Stimulated activated CD4-positive, alpha-beta T cell treated with anti-CD3 and anti-CD28 coated beads, Interleukin-15, amount 100 ng/mL, for 24 hours (primary cell): ENCODE measurements at places on chromosomes 6 and 20.
A peak's percentile ranks its signal among the peaks of the same experiment; 100 is the strongest.

DNA sequence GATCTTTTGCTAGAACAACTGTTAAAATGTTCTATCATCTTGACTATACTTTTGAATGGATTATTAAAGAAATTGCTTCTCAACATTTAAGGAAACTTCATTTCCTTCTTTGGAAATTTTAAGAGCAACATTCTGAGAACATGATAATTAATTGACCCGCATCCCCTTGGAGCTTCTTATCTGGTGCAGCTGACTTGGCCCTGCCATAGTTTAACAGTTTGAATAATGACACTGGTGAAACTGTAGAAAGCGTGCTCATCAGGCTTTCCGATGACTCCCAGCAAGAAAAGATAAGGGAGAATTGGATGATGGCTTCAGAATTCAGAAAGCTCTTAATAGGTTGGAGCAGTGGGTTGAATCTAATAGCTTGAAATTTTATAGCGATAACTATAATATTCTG, 38.1 kb downstream of the SNX9 start:
- DNase-seq, result no peak

GRCh38 chr20:44781791-44782190, 28.6 kb downstream of the RIMS4 start:
- DNase-seq, result no peak

GRCh38 chr6:24683297-24684296, 16.7 kb downstream of the ACOT13 start:
- DNase-seq, result no peak

GRCh38 chr6:11404838-11405237, 132.7 kb upstream of the TMEM170B start:
- DNase-seq, result no peak

DNA sequence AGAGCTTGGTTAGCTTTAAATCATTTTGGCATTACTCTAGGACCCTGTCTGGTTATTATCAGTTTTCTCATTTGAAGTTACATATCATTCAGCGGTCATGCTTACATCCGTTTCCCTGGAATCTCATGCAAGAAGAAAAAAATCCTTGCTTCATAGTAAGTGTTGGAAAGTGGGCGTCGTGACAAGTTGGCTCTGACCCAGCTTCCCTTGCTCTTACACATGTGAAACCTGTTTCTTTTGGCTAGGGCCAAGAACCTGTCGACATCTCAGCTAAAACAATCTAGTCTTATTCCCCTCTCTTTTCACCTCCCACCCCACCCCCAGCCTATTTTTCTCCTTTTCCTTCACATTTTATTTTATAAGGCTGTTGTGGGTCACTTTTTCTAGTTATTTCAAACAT, 45.5 kb downstream of the ANKS1A start:
- DNase-seq, result no peak

DNA sequence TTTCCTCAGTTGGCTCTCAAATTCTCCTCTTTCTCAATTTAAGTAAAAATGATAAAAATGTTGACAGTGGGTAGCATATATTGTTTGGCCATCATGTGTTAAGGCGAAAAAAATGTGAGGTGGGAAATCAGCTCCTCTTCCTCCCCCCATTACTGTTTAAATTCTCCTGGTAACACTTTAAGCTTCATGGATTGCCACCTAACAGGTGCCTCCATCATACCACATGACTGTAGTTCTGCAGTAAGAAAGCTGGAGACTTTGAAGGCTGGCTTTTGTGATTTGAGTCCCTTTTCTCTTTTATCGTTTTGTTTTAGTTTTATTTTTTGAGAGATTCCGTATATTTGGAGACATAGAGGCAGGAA, 1.2 kb downstream of the ZFAND3 start:
- no peak for DNase-seq

DNA sequence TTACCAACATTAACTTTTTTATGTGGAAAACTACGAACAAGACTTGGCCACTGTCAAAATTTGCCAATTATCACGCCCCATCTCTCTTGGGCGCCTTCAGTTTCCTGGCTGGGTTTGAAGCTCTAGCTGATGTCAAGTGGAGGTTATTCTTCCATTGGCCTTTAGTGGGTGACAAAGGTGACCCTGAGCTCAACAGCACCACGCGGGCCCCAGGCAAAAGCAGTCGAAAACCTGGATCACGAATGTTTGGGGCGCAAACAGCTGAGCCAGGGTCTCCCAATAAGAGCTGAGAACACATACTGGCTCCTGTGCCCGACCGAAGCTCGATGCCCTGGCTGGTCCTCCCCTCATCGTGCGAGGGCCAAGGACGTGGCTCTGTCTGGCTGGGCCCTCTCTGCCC, 26.8 kb downstream of the SLC17A9 start:
- DNase-seq, result no peak

DNA sequence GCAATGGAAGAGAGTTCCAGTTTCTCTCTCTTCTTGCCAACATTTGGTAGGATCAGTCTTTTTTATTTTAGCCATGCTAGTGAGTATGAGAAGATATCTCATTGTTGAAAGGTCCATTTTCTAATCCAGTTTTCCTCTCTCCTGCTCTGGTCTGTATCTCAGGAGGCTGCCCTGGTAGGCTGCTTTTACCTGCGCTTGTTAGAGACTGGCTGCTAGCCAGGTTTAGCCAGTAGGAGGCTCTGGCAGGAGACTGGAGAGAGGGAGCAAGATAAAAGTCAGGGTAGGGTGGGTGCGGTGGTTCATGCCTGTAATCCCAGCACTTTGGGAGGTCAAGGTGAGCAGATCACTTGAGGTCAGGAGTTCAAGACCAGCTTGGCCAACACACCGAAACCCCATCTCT, 68.6 kb upstream of the FOXP4 start:
- DNase-seq, result no peak

DNA sequence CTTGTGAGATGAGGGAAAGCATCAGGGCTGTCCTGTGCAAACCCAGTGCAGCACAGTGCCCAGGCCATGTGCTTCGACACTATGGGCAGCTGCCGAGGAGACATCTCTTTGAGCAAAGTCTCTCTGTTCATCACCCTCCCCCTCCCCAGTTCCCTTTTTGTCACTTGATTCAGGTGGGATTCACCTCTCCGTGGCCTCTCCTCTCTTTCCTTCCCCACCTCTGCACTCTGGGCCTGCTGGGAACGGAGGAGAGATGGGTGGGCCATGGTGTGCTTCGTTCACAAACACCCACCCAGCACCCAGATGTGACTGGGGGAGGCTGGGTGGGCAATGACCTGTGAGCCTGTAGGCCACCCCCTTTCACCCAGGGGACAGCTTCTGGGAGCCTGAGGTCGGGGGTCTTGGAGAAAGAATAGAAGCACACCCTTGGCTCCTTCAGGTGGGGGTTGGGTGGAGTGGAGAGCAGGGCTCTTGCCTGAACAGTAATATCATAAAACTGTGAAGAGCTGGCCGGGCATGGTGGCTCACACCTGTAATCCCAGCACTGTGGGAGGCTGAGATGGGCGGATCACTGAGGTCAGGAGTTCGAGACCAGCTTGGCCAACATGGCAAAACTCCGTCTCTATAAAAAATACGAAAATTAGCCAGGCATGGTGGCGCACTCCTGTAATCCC, 33.5 kb upstream of the DLGAP4 start:
- DNase-seq, result no peak

GRCh38 chr20:6855104-6855503, 87.6 kb downstream of the BMP2 start:
- no peak for DNase-seq

DNA sequence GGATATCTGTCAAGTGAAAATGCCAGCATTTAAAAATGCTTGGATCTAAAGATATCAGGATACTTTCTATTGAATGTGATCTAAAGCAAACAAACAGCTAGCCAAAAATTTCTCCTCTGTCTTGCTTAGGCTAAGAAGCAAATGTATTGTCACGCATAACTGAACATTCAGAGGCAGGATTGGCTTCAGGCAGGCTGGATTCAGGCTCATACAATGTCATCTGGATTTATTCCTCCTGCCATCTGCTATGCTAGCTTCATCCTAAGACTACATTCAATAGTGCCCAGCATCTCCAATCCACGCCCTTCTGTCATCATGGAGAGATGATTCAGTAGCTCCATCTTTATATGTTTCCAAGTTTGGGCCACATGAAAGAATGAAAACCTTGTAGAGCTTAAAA, 27.1 kb downstream of the PFDN4 start:
- DNase-seq, result no peak

DNA sequence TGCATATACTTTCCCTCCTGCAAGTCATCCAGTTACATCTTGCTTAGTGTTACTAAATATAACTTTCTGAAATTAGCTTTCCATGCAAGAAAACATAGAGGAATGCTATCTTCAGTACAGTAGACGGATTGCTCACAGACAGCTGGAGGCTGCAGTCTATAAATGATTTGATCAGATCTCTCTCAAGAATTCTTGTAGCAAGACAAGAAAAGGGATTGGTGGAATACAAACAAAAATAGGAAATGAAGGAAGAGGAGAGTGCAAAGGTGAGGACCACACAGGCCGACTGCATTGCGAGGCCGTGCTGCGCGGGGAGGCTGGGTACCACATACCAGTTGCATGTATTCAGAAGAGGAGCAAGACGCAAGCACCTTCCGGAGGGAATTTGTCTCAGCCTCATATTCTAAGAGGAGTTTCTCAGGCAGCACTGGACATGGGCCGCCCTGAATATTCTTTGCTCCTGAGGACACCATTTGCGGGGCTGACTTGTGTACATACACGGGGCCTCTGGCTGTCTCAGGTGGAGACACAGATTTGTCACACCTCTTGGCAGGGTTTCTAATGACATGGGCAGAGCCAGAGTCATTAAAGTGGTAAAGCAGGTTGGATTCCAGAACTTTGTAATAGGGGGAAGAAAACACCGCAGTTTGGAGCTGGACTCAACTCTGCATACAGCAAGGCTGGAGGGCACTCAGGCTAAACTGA, 22.7 kb upstream of the KIF25 start:
- DNase-seq, result no peak

GRCh38 chr20:48165401-48165685, 380.1 kb upstream of the SULF2 start:
- DNase-seq, result no peak

DNA sequence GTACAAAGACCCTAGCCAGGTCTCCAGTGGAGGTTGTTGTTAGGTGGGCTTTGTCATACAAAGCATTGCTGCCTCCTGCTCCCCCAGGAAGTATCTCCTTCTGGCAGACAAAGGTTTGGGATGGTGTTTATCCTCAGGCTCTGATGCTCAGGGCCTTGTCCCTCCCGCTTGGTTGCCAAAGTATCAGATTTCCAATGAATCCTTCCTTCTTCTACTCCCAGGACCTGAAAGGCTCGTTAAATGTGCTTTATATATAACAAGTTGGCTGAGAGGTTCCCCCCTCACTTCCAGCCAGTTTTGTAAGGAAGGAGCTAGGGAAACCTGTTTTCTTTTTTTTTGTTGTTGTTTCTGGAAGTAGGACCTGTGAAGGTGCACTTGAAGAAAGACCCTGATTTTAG, 14.4 kb downstream of the PTK7 start:
- DNase-seq, result no peak

GRCh38 chr20:1423625-1424106, 30.8 kb upstream of the FKBP1A start:
- DNase-seq, result peak; percentile 14

DNA sequence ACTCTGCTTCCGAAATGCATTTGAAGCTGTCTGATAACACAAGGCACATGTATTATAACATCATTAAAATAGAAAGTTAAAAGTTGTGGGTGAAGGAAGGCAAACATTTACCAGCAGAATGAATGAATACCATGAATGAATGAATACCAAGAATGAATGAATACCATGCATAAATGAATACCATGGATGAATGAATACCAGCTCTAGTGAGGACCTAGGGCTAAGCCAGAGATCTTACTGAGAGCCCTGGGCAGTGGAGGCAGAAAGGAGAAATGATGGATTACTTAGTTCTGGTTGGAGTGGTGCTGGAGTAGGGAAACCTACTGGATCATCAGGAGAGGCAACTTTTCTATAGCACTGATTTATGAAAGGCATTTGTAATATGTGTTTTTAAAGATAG, 998.0 kb downstream of the KIF16B start:
- DNase-seq, result no peak

- DNase-seq, result no peak
Observed at GRCh38 chr6:82909551-82909950, 156.1 kb downstream of the UBE3D start.

GRCh38 chr6:148677594-148678476, 69.0 kb upstream of the UST start:
- no peak for DNase-seq

DNA sequence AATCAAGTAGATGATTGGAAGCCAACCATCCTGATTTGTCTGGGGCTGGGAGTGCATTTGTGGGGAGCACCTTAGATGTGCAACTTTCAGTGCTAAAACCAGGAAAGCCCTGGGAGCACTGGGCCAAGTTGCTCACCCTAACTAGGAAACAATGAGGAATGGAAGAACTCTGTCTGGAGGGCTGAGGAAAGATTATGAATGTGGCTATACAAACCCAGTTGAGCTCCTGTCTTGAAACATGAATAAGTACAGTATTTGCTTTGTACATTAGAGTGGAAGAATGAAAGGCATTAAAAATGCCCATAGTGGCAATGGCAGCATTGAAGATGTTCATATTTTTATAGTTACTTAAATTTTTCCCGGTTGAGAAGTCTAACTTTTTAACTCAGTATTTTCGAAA, 121.1 kb downstream of the HDGFL1 start:
- no peak for DNase-seq

GRCh38 chr6:156691018-156691417, 86.2 kb upstream of the ARID1B start:
- DNase-seq, result no peak

- DNase-seq, result no peak
Observed at GRCh38 chr6:63649847-63650265, 14.3 kb downstream of the PHF3 start.

DNA sequence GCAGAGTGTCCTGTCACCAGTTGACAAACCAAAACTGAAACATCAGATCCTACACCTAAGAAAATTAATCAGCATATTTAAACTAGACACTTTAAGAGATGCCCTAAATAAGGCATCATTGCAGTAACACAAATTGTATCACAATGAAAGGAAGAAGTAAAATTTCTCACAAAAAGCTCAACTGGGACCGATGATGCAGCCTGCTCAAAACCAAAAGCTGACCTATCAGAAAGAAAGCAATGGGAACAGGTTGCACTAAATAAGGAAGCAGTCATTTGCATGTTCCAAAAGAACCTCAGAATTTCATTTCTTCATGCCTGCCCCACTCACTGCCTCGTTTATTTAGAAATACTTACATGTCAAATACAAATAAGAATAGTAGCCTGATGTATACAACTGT, 12.1 kb downstream of the HIVEP2 start:
- no peak for DNase-seq

DNA sequence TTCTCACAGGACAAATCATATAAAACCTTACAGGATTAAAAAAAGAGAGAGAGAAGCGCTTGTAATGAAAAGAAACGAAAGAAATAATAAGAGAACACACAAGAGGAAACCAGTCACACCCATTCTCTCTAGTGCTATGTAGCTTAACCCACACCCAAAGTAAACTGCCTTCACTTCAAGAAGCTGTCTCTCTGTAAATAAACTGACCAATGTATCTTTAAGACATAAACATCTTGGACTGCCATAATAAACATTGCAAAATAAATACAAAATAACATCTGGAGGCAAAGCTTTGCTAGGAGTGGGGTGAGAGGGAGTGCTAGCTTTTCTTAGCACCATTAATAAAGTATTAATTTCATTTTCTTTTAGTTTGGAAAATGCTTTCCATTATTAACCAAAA, 61.6 kb upstream of the RNF146 start:
- no peak for DNase-seq
